T-helper 2 cell (primary cell): ENCODE measurements at places on chromosomes 11 and 22.

GRCh38 chr11:103825469-103825868, 211.0 kb upstream of the DDI1 start:
- DNase-seq = no peak

GRCh38 chr11:34252651-34253050, 105.2 kb downstream of the ABTB2 start:
- DNase-seq = no peak

- no peak for DNase-seq
These were observed 13.3 kb downstream of the RRAS2 start for GRCh38 chr11:14345668-14346067.

DNA sequence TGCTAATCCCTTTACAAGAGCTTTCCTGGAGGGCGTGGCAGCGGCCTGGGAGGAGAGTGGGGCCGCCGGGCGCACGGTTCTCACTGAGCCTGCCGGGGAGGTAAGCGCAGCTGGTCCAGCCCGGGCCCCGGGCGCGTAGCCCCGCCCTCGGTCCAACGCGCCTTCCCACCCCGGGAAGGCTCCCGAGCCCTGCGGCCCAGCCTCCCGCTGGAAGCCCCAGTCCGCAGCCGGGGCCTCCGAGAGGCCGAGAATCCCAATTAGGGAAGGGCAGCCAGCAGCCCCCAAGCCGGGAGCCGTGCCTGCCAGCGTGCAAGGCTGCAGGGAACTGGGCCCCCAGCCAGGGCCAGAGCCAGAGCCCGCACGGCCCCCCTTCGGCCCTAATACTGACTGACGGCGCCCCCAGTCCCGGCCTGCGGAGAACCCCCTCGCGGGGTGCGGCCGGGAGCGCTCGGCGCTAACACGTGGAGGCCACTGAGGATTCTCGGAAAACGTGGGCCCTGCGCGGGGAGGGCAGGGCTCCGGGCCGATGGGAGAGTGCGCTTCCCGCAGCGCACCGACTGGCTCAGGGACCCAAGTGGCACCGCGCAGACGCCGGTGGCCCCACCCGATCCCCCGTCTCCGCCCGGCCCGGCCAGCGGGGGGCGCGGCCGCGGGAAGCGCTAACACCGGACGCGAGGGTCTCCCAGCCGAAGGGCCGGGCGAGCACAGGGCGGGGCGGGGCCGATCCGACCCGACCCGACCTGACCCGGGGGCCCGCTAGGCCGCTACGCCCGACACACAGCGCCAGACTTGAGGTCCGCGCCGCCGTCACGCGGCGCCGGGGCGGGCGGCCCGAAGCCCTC, 5.7 kb downstream of the ZFTA start:
- DNase-seq = no peak

GRCh38 chr11:2202071-2202899, 30.7 kb upstream of the TH start:
- no peak for DNase-seq

DNA sequence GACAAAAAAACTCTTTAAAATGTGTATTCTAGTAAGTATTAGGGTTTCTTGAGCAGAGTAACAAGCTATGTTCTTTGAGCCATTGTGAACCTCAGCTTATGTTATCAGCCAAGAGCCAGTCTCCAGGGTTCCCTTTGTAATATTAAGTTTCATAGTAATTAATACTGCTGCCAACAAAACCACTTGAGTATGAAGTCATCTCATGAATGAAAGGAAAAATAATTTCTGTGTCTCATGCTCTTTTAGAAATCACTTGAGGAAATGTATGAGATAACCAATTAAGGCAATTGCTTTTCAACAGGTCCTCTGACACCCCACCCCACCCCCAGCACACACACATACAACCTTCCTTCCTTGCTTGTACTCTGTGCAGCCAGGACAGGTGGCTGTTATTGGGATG, 59.9 kb downstream of the BBOX1 start:
- no peak for DNase-seq
